ENCODE measurements at places on chromosomes 6 and 20.

DNA sequence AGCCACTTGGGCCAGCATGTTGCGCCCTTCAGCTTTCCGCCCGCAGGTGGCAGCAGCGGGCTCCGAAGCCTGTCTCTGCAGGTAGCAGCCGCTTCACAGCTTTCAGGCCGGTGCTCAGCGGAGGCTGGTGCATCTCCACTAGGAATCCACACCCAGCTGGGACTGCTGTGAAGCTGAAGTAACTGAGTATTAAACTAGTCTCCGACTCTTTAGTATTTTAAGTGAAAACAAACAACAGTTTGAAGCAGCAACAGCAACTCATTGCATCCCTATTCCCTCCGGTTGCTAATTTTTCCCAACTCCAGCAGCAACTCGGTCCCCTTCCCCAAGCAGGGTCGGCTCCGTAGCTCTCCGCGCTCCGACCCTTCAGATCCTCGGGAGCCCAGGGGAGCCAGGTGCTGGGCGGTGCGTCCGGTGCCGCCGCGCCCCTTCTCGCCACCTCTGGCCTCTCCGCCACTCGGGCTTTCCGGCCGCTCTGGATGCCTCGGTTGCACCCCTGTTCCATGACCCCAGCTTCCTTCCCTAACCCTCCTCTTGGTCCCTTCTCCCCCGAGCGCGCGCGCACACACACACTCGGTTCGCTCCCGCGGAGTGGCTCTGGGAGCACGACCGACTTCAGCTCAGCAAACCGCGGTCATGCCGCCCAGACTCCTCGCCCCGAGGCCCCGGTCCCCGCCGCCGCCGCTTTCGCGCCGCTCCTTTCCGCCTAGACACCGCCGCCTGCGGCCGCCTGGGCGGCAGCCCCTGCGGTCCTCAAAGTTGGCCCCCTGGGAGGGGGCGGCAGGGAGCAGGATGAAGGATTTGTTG lies 765 bp upstream of the NKAIN2 start:
- DNase-seq = peak; percentile 83

- DNase-seq = no peak
These were observed 14.7 kb upstream of the DST start for GRCh38 chr6:56657354-56657753.

DNA sequence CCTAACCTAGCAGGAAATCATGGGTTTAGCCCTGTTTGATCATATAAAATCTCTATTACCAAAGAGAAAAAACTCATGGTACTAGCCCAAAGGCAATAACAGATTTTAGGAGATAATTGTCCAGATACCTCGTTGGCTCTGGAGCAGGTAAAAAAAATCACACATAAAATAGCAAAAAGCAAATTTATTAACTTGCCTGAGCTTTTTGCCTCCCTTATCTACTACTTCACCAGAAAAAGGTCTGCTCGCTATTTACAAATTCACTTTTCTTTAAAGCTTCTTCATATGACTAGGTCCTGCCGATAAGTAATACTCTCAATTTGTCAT lies 82.4 kb downstream of the GJA10 start:
- DNase-seq = no peak

DNA sequence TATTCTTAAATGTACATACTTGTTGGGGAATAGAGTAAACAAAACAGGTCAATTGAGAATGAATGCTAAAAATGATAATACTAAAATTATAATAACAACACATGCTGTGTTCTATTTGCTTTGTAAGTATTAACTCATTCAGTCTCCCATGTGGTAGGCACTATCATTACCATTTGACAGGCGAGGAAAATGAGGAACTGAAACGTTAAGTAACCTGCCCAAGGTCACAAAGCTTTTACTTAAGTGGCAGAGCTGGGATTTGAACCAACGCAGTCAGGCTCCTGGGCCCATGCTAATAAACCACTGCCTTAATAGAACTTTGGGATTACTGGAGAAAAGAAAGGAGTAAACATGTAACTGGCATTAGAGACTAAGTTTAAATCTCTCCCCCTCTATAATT lies 3.8 kb downstream of the NSFL1C start:
- DNase-seq = no peak

- DNase-seq = no peak
These were observed 471.7 kb downstream of the CDKAL1 start for GRCh38 chr6:21005816-21006570.

DNA sequence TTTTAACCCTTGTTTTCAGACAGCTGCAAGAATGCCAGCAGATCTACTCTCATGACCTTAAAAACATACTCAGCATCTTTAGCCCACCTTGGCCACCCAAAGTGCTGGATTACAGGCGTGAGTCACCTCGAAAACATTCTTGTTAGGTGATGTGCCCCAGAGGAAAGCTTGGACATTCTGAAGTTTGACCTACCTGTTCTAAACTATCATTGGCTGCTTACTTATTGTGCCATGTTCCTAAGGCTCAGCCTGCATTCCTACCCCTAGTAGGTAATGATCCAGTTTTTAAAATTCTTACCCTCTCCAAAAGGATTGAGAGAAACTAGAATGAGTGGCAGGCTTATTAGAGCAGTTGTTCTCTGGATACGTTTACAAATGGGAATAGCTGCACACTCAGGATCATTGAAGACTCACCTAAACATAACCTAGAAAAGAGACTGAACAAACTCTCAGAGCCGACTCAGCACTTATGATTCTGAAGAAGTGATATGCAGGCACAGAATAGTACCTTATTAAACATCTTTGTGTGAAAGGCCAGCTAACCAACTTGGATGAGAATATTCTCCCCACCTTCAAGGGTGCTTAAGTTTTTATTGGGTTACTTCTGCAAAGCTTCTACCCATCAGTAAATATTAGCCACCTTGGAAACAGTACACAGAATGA lies 362.1 kb downstream of the NRN1 start:
- DNase-seq = no peak

DNA sequence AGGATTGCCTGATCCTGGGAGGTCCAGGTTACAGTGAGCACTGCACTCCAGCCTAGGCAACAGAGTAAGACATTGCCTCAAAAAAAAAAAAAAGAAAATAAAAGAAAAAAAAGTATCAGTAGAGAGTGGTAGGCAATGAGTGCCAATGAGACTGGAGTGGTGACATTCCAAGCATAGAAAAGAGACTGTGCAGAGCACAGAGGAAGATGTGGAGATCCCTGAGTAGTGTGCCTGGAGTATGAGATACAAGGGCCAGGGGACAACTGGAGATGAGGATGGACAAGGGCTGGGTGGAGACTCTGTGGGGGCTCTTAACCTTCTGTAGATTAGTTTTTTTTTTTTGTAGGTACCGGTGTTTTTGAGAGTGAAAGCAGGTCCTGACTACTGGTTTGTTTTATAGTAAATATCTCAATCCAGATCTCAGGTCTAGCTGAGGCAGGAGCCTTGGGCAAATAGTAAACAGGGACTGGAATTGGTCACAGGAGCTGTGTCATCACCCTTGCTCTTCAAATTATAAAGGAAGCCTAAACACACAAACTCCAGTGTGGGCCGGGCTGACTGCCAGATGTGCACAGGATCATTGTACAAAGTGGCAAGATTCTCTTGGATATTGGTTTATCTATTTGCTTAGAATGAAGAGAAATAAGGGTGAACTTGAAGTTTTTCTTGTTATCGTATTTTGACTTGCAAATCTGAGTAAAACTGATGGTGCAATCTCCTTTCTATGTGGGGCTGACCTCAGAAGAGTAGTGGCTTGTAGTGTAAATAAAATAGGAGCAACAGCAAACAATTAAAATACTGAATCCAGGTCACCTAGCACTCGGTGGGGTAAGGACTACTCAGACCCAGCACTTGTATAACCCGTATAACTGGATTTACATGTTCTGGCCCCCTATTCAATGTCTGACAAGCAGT lies 144.9 kb downstream of the SOX4 start:
- no peak for DNase-seq

GRCh38 chr20:18852318-18852717 lies 38.7 kb downstream of the SCP2D1 start:
- DNase-seq = no peak

DNA sequence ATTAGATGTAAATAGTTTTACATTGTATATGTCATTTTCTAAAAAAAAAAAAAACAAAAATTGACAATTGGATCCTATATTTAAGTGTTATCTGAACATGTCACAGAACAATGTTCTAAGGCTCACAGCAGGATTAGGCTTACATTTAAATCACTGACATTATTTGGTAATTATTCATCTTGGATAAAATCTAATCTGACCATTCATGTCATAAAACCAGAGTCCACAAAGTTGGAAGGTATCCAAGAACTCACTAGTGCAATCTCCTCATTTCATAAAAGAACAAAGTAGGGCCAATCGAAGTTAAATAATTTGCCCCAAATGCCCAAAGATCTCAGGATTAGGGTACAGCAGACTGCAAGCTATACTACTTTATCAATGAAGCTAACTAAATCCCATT lies 73.0 kb downstream of the PDSS2 start:
- DNase-seq = no peak

DNA sequence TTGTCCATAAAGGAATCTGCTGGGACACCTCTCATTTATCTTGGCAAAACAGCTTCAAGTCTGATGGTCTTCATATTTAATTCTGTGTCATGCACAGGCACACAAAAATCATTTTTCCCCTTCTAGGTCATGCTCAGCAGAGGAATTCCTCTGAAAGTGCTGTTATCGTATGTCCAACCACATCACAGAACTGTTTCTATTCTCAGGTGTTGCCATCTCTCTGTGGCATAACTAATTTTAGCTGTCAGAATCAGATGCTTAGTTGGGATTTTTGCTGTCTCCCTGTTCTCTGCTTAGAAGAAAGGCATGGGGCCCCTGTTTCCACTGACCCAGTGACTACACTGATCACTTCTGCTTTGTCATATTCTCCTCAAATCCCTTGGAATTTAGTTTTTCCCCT lies 608.0 kb upstream of the EPHA7 start:
- DNase-seq = no peak

DNA sequence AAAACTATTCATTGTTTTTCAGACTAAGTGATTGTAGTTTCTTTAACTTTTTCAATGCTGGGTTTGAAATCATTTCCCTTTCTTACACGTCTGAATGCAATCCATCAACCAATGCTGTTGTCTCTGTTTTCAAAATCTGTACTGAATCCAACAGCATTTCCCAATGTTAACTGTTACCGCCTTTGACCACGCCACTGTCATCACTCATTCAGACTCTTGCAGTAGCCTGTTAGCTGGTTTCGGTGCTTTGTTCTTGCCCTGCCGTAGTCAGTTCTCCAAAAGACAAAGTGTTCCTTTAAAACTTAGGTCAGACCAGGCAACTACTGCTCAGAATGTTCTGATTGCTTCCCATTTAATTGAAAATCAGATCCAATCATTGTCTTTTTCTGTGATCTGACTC lies 131.3 kb downstream of the PLCB4 start:
- DNase-seq = no peak
